GDM1 (cell line): ENCODE measurements at places on chromosomes 1 and 21.

DNA sequence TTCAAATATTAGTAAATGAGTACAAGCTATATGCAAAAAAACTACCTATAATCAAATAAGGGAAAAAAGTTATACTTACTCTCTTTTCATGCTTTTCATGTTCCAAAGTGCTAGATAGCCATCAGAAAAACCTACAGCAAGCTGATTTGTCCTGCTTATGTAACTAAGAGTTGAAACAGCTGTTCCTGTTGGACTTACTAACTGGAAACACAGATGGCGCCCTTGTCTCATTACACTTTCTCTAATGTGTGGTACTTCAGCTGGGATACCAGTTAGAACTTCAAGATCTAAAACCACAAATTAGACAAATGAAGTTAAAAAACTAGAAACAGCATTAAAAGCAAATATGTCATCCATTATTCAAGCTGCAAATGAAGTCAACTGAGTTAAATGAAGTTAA lies 24.3 kb downstream of the AHCTF1 start:
- peak; percentile 32 for DNase-seq

- no peak for DNase-seq
Measured at GRCh38 chr1:53257454-53258081, 19.2 kb upstream of the MAGOH start.

DNA sequence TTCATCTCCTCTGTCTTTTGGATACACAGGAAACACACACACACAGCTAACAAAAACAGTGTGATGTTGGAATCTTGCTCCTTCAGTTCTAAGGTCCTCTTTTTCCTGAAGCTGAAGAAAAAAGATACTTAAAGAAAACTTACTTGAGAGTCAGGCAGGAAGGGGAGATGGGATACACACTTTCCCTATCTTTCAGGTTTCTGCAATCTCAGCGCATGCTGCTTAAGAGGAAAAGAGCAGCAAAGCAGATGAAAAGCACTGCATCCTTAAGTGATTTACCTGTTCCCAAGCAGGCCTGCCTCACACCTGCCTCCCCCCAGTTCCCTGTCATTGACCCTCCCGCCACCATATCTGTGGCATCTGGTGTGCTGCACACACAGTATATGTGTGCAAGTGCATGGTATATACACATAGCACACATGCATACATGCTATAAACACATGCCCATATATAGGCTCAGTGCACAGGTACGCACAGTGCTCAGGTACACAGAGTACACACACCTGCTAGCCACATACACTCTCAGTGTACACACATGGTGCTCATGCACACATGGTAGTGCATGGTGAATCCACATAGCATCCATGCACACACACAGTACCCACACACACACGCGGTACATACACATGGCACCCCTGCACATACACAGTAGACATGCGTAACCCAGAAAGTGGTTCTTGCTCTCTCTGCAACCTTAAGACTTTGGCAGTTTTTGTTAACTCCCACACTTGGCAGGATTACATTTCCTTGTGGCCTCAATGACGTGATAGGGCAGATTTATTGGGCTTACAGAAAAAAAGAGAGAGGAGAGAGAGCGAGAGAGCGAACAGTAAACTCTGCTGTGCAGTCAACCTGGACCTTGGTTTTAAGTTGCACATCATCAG lies 166.9 kb downstream of the TOMM20 start:
- DNase-seq: peak; percentile 49

DNA sequence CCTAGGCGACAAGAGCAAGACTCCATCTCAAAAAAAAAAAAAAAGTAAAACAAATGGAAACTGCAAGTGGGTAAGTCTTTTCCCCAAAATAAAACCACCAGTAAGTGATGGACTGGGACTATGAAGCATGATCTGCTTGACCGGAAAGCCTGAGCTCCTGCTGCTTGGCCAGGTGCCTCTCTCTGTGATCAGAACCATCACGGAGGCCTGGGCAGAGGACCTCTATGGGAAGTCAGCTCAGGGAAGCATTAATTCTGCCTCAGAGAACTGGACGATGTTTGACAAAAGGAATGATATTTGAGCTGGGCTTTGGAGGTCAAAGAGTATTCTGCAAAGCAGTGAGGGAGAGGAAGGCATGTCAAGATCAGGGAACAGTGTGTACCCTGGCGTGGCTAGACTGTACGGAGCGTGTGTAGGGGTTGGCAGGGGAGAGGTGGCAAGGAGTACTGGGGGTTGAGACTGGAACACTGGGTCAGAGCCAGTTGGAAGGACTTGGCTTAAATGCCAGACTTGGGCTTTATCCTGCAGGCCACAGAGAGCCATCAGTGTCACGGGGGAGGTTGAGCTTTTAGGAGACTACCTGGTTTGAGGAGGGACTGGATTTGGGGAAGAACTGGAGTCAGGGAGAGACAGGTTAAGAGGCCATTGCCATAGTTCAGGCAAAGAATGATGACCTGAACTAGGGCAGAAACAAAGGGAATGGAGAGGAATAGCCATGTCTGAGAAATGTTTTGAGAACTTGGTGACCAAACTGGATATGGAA lies 16.4 kb downstream of the ATP1A2 start:
- DNase-seq: no peak

DNA sequence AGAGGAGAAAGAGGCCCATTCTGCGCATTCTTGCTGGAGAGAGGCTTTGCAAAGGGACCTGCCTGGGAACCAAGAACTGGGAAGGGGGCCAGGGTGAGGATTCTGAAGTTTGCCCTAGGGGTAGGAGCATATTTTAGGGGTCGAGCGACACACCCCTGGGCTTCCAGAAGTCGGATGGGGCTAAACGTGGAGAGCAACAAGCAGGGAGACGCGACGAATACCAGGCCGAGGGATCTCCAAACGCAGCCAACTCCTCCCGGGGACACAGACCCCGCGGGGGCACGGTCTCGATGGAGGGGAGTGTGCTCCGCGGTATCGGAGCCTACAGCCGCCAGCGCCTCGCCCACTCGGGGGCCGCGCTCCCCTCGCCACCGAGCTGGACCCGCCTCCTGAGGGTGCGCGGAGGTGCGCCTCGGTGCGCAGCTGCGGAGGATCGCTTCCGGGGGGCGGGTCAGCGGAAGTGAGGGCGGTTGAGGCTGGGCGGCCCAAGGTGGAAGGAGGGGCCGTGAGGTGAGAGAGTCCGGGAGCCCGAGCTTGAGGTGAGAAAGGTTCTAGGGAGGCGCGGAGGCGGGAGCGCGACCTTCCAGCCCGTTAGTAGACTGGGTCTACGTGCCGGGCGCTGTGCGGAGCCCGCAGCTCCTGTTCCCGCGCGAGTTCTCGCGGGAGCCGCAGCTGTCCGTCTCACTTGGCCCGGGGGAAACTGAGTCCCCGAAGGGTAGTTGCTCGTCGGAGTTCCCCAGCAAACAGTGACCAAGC lies at the start of gene MTFR1L:
Gene MTFR1L, plus strand, starts transcription at position 464 of the 756 bp plus-strand sequence. CDS start 3,151 bp downstream, outside the sequence.
- peak; percentile 79 for DNase-seq

DNA sequence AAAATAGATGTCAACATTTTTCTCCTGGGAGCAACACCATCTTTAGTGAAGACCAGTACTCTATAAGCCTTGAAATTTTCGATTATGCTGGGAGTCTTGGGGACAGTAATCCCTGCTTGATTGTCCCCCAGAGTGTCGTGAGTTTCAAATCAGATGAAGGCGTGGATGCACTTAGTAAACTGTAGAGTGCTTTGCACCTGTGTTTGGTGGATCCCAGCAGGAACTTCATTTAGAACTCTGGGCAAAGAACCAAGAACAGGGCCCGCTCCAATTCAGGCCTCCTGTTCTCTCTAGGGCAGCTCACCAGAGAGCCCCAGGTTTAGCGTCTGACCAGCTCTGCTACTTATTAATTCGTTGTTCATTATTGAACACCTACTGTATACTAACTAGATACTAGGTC lies 1.5 kb downstream of the GPX7 start:
- DNase-seq: no peak

DNA sequence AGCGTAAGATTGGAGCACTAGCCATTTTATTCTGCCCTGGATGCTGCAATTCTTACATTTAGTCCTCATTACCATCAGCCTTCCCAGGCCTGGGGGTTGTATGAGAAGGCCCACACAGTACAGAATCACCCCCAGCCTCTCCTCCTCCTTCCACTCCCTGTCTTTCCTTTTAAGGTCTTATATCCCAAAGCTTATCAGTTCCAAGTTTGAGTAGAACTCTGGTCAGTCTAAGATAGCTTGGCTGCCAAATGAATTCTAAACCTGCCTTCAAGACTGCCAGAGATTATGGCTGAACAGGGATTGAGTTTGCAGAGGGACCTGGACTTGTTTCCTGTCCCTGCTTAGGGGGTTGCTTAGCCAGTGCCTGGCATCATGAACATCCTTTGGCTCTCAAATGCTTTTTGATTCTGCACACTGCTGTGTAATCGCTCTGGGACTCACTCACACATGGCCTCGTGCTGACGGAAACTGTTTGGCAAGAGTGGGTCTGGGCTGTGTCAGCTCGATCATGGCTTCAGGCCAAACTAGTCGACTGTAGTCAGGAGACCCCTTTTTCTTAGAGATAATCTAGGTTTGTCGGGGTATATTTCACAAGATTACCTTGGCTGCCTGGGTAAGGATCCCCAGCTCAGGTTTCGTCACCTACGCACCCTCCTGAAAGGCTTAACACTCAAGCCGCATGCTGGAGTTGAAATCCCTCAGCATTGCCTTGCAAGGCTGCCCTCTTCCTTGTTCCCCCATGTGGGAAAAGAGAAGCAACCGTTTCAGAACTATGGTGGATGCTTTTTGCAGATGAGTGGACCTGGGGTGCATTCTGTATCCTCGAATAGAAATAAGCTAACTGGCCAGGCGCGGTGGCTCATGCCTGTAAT lies 252.6 kb downstream of the NFIA start:
- no peak for DNase-seq

DNA sequence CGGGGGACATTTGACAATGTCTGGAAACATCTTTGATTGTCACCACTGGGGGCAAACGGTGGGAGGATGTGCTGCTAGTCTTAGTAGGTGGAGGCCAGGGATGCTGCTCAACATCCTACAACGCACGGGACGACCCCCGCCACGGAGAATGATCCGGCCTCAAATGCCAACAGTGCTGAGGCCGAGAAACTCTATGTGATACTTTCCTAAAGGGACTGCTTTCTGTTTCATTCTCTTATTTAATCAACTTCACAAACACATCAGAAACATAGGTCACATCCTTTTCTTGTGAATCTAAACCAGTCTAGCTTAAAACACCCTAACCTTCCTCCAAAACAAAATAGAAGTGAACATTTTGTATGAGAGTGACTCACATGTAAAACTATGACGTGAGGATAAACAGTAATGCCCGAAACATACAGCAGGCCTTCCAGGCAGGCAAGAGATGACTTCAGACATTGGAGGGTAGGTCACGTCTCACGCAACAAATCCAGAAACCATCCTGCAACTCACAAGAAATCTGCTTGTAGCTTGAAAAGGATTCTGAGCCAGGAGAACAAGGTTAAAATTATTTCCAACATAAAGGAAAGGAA lies 37.2 kb upstream of the ETS2 start:
- no peak for DNase-seq

DNA sequence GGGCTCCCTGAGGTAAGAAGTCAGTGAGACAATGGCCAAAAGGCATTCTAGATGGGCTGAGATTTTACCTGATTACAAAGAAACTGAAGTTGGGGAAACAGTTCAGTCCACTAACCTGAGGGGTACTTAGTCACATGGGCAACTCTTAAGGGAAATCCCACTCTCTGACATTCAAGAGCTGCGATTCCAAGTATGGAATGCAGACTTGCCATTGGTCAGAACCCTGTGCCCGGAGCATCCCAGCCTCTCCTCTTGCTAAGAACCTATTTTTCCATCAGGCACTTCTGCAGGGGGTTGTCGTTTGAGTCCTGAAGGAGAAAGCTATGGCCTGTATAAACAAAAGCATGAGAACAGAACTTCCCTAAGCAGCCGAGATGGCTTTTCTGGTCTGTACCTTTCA lies 434.9 kb upstream of the DAB1 start:
- DNase-seq: no peak

- DNase-seq: no peak
Measured at GRCh38 chr1:209420276-209420675, 163.2 kb upstream of the CAMK1G start.

GRCh38 chr1:208917723-208918122 lies 665.8 kb upstream of the CAMK1G start:
- no peak for DNase-seq

DNA sequence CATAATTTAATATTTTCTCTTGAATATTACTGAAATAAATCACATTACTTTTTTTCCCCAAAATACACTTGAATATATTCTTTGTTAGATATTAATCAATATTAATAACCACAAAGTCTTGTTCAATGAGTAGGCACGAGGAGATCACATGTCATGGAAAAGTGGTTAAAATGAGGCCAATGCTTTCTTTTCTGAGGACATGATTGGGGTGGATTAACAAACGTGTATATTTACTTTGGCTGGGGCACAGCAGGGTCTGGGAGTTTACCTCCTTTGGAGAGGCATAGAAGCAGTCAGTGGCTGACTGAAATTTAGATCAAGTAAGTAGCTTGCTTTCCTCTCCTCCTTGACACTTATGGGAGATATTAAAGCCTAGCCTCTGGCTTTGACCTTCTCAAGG lies 664.3 kb upstream of the B3GALT2 start:
- DNase-seq: no peak

DNA sequence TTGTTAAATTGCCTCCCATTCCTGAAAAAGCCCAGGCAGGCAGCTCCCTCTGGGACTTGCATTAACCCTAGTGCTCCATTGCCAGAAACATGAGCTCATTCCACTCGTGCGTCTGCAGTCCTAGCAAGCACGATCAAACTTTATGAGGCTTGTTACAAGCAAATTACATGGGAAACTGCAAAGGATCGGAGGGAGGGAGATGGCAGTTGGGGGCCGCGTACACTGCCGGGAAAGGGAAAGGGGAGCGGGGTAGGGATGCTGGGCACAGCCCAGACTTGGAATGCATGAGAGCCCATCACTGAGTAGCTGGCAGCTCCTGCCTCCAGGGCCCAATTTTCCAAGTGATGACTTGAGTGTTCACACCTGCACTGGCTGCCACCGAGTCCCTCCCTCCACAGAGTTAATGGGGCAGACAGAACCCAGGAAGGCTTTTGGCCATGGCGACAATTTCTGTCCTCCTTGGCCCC lies 169.9 kb downstream of the BRINP2 start:
- no peak for DNase-seq

DNA sequence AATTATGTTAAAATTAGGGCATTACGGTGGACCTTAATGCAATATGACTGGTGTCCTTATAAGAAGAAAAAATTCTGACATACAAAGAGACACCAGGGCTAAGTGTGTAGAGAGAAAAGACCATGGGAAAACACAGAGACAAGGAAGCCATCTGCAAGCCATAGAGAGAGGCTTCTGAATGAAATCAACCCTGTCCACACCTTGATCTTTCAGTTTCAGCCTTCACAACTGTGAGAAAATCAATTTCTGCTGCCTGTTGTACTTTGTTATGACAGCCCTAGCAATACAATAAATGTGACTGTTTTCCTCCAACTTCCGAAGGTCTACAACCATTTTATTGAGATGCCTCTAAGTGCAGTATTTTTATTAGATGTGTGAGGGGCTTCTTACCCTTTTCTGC lies 1407.2 kb downstream of the MRPL39 start:
- DNase-seq: no peak

- DNase-seq: no peak
Measured at GRCh38 chr21:40938611-40939010, 91.7 kb upstream of the DSCAM start.

DNA sequence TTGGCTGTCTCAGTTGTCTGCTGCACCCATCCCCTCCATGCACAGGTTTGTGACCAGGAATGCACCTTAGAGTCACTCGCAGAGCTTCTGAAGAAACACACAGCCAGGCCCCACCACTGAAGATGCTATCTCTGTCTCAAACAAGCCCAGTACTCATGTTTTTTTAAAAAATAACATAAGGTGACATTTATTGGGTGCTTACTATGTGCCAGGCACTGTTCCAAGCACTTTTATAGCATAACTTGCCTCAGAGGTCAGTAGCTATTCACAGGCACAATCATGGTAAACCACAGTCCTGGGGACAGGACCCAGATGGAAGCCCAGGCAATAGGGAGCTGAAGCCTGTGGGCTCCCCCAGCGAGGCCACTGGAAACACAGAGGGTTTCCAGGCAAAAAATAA lies 8.8 kb upstream of the ATP13A2 start:
- no peak for DNase-seq
